ENCODE measurements at places on chromosomes 6 and 20.

DNA sequence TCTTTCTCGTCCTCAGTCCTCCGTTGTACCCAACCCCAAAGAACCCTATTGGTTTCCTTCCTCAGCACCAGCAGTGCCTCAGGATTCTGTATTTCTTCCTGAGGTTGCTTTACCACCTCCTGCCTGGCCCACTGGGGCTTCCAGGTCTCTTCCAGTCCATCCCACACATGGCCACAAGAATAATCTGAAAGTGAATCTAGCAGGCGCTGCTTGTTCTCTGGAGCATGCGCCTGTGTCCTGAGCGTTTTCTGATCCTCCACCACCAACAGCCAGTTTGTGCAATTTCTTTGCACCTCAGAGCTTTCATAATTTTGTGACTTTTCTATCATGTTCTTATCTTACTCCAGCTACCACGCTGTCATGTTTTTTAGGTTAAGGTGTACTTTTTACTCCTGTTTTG, 11.6 kb upstream of the HSP90AB1 start:
- DNase-seq, result no peak

GRCh38 chr6:30112402-30112994, 392 bp downstream of the TRIM31 start:
- DNase-seq, result no peak

GRCh38 chr6:123118811-123119210, 122.8 kb downstream of the CLVS2 start:
- DNase-seq, result no peak

DNA sequence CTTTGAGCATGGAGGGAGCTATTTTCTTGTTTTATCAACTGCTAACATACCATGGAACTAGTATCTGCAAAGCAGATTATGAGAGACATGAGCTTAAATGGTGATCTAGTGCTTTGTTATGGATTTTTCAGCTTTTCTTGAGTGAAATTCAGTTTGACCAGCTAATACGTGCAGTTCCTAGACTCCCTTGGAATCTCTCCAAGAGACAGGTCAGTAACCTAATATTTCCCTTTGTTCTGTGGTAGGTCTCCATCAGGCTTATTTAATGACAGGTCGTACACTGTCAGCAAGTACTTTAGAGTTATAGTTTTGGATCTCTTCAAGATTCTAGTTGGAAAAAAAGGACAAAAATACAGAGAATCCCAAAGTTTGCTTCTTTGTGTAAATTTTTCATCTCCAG, 43.9 kb downstream of the HDAC2 start:
- no peak for DNase-seq

DNA sequence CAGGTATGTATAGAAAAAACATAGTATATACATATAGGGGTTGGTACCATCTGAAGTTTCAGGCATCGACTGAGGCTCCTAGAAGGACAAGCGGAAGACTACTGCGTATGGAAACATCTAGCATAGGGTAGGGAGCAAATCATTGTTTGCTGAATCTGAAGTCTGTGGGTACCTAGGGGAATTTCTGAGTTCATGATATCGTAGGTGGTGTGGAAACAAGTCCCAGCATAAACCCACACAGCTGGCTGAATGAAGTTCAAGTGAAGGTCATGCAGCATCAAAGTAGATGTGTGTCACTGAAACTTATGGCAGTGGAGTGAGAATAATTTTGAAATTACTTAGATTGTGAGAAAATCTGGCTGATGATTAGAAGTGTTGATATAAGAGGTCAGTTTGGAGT, 39.4 kb downstream of the MAP7 start:
- DNase-seq, result no peak

DNA sequence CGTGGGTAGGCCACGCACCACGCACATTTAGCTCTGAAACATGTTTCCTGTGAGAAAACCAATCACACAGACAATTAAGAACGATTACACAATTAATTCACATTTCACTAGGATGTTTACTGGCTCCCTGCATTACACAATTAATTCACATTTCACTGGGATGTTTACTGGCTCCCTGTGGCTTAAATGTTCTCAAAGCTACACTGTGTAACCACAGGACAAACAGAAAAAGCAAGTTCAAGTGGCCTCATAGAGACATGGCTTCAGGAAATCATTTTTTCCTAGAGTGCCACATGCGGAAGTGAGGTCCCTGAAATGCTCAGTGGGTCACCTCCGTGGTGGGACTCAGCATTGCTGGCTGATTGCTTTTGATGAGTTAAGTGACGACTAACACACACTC, 61.7 kb upstream of the XRN2 start:
- no peak for DNase-seq

DNA sequence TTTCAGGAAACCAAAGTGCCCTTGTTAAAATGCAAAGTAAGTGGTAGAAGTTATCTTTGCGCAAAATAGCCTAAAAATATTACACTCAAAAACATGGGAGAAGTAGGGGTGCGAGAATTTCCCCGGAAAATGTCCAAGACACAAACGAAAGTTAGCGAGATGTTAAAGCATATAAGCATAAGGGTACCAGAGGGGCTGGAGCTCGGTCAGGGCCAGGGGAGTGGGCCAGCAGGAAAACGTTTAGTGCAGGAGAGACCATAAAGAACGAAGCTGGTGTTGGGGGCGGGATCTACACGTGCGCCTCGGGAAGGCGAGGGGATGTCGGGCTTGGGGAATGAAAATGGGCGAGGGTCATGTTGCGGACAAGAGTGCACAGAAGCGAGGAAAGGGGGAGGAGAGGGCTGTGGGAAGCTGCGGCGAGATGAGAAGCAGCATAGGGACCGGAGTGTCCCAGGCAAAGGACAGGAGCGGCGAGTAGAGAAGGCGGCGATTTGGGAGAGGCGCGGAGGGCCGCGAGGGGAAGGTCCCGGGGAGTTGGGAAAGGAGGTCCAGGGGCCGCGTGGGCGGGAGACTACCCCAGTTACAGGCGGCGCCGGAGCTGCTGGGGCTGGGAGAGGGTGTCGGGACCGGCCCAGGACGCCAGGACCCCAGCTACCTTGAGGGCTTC, 600 bp downstream of the XPO5 start:
- DNase-seq, result no peak

GRCh38 chr6:137870744-137871247, 3.7 kb downstream of the TNFAIP3 start:
- peak; percentile 47 for DNase-seq

DNA sequence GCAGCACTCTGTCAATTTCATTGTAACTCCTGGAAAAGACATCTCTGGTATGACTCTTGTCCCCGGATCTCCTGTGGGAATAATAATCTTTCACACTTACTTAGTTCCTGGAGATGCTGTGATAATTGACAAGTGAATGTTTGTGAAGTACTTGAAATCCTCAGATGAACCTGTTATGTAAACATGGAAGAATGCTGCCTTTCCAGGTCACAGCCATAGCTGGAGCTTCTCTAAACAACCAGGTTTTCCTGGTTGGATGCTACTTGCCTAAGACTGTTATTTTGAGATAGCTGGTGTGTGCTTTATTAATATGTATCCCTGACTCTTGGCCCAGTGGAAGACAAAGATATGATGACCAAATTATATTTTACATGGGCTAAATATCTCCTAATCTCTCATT, 228.6 kb downstream of the KCNQ5 start:
- no peak for DNase-seq

DNA sequence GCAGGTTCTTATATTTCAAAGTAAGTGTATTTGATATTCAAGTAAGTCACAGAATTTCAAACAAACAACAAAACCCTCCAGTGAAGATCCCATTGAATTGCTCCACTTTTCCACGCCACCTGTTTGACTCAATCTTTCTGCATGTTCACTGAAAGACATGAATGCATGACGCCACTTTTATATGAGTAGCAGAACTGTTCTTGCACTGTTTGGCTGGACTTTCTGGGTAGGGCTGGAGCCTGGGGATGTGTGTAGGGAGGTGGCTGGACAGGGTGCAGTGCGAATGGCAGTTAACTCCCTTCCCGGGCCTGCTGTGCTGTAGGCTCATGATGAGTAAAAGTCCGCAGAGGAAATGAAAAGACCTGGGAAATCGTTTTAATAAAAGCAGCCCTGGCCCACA, 39.7 kb downstream of the IL20RA start:
- DNase-seq, result no peak

DNA sequence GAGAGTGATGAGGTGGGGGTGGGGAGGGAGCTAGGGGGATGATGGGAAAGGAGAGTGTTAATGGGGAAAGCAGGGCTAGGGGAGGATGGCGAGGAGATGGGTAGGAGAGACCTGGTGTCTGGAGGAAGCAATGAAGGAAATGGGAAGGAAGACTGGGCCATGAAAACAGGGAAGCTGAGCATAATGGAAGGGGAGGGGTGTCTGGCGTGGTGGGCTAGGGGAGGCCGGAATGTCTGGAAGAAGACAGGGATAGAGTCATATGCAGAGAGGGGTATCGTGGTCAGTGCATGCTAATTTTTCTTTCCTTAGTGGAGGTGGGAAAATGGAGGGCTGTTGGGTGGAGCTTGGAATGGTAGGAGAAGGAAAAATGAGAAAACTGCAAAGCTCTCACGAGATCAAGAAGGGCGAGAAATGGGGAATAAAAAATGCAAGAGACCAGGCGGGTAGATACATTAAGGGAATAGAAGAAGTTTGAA, 423 bp downstream of the KLHDC3 start:
- no peak for DNase-seq

- DNase-seq, result no peak
Observed at GRCh38 chr6:12813321-12813720, 96.8 kb downstream of the PHACTR1 start.

DNA sequence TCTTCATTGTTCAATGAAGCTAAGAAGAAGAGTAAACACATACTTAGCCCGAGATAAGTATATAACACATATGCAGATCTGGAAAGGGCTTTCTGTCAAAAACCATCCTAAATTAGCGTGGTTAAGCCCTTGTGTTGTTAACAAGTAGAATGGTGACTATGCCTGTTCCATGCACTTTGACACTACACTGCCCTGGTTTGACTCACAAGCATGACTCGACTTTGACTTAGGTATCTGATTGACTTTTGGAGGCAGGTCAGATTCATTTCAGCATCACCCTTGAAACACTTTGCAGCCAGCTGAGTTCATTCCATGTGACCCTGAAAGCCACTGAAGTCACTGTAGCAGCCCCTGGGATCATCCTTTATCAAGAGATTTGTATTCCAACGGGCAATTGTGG, 239.8 kb downstream of the TBX18 start:
- DNase-seq, result no peak

GRCh38 chr20:11454966-11455799, 462.5 kb upstream of the BTBD3 start:
- DNase-seq, result no peak

- no peak for DNase-seq
Observed at GRCh38 chr6:100096341-100096740, 102.3 kb upstream of the MCHR2 start.

- DNase-seq, result no peak
Observed at GRCh38 chr6:133424359-133424758, 183.2 kb downstream of the EYA4 start.

DNA sequence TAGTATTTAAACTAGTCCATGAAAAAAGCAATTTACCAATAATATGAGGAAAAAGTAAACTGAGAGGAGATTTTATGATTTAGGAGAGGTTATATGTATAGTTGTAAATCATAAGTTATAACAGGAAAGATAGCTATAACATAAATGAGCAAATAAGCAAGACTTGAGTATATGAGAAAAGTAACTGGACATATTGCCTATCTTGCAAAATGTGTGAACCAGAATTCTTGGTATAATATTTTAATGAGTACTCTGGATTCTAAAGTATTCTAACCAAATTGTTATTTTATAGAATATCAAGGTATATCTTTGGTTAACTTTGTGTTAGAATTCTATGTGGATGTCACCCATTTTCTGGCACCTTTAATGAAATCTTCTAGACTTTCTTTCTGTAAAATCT, 124.6 kb downstream of the PHF3 start:
- DNase-seq, result no peak

DNA sequence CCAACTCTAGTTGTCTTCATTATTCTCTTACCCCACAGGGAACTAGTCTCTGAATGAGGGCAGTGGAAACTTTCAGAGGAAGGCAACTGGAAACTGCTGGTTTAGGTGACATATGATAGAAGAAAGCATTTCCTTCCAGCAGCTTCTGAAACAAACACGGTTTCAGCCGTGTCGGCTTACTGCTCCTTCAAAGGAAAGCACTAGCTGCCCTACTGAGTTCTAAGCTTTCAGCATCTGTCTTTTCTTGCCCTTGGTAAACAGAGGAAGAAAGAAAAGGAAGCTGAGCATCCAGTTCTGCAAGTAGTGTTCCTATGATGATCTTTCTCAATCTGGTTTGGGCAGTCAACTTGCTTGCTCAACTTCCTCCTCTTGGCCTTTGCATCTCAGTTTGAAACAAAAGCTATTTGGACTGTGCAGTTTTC, 117.5 kb upstream of the CEP85L start:
- no peak for DNase-seq

DNA sequence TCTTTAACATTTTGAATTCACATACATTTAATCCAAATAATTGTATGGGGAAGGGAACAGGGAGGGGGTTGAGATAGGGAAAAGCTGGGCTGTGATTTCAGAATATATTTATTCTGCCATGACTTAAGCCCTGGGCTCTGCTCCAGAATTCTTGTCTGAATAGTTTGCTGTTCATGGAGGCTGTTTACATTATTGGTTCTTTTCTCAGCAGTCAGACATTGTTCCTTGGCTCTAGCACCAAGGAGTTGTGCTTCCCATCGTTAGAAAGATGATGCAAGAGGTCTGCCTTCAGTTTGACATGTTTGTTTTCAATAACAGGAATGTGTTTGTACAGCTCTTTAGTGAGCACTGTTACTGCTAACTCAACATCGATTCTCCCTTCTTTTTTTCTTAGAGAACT, 198.8 kb upstream of the CDYL start:
- no peak for DNase-seq

GRCh38 chr20:59453759-59454560, 150.4 kb upstream of the PHACTR3 start:
- no peak for DNase-seq

DNA sequence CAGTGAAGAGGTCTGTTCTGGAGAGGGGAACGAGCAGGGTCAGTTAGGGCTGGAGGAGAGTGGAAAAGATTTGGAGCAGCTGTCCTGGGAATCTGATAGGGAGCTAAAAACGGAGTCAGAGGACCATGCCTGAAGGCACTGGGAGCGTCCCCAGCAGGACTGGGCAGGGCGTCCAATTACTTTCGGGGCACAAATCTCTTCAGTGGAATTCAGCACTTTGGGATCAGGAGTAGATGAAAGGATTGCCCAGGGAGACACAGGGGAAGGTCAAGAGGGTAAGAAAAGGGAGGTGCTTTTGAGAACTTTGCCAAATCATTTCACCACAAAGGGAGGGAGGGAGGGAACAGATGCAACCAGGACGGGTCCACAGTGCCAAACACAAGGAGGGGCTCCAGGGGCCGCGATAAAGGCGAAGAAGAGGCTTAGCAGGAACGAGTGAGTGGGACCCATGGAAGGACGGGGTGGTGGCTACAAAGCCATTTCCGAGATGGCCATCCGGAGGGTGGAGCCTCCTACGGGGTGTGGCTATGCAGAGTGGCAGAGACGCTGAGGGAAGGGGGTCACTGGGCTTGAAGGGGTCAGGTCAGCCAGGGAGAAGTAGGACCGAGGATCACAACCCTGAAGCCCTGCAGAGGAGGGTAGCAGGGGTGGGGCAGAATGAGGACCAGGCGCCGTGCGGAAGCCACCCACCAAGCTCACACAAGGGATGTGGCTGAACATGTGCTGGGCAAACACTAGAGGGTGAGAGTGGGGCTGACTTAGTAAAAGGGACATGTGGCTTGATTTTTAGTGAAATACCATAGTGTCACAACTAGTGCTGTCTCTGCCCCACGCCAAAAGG, 180.0 kb upstream of the RREB1 start:
- DNase-seq, result no peak

- no peak for DNase-seq
Observed at GRCh38 chr6:137150072-137150471, 23.4 kb downstream of the IL22RA2 start.
